ENCODE measurements at places on chromosomes 1 and 21.

DNA sequence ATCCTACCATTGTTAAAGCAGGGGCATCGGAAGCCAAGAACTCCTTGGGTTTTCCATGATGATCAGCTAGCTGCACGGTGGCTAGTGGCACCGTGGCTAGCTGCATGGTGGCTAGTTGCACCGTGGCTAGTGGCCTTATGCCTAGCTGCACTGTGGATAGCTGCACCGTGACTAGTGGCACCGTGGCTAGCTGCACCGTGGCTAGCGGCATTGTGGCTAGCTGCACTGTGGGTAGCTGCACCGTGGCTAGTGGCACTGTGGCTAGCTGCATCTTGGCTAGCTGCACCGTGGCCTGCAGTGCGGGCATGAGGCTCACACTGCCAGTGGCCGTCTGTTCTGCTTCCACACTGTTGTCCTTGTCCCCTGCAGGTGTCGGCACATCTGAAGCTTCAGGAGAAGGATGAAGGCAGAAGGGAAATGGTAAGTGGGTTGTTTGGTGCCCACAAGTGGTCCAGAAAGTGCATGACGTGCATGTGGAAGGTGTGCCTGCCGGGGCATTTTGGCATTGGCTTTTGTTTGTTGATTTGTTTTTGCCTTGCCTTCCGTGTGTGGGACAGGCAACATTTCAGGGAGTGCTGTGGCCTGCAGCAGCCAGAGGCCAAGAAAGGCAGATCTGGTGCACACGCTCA is 38.6 kb downstream of the TFF3 start:
- DNase-seq, result no peak

DNA sequence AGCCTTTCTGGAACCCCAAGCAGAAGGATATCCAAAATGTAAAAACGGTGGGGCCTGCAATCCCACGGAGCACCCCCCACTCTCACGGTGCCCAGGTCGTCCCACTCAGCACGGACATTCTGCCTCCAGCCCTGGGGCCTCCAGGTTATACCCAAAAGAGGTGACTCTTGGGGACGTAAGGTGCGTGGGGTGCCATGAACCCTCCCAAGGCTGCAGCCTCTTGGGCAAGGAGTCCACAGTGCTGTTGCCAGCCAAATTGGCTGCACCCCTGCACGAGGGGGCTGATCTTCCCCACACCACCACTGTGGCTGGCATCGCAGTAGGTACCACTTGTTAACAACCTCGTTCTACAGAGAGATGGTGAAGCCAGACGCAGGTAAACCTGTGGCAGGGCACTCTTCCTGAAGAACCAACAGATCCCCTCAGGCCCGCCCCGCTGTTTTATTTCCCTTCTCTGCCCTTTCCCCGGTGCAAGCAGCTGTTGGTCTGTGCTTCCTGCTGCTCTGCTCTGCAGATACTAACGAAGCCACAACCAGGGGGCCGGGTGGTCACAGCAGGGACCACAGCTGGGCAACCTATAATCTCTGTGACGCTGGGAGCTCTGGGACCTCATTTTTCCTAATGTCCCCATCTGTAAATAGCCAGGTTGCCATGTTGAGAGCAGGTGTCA is 8.7 kb downstream of the TFF3 start:
- peak; percentile 90 for DNase-seq

- no peak for DNase-seq
These were observed 447.3 kb downstream of the AGBL4 start for GRCh38 chr1:49576327-49576901.

GRCh38 chr1:106798991-106799390 is 257.5 kb upstream of the PRMT6 start:
- DNase-seq, result no peak

GRCh38 chr1:208919371-208919770 is 664.1 kb upstream of the CAMK1G start:
- DNase-seq, result no peak

DNA sequence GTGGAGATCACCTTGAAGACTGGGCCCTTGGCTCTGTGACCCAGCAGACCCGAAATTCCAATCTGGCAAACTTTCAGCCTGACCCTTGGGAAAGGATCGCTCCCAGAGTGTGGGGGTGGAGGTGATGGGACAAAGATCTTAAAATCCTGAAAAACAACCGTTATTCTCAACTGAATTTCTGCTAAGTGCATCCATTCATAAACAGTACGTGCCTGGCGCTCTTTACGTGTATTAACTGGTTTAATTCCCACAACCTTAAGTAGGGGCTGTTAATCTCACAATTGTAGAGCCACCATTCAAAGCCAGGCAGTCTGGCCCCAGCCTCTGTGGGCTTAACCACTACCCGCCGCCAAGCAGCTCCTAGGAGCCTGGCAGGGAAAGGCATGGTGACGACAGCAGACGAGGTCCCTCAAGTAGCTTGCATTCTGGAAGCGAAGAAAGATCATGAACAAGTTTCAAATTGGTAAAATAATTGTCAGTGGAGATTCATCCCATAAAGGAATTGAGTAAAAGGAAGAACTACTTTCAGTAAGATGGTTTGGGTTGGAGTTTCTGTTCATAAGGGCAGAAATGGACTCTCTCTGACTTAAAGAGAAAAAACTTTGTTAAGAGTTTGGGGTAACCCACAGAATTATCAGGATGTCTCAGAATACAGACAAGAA is 11.4 kb upstream of the RGS16 start:
- no peak for DNase-seq

GRCh38 chr21:28160378-28160777 is 832.3 kb downstream of the LTN1 start:
- no peak for DNase-seq

GRCh38 chr1:223843934-223844786 is 1.6 kb downstream of the TP53BP2 start:
- DNase-seq, result no peak

- no peak for DNase-seq
These were observed 179.6 kb downstream of the RUNX1 start for GRCh38 chr21:34869545-34869944.

- no peak for DNase-seq
These were observed 35.7 kb downstream of the PTGFR start for GRCh38 chr1:78526496-78526895.

GRCh38 chr1:183655562-183656075 is 2.5 kb upstream of the APOBEC4 start:
- peak; percentile 84 for DNase-seq

GRCh38 chr21:43590194-43590593 is 69.1 kb downstream of the HSF2BP start:
- no peak for DNase-seq

DNA sequence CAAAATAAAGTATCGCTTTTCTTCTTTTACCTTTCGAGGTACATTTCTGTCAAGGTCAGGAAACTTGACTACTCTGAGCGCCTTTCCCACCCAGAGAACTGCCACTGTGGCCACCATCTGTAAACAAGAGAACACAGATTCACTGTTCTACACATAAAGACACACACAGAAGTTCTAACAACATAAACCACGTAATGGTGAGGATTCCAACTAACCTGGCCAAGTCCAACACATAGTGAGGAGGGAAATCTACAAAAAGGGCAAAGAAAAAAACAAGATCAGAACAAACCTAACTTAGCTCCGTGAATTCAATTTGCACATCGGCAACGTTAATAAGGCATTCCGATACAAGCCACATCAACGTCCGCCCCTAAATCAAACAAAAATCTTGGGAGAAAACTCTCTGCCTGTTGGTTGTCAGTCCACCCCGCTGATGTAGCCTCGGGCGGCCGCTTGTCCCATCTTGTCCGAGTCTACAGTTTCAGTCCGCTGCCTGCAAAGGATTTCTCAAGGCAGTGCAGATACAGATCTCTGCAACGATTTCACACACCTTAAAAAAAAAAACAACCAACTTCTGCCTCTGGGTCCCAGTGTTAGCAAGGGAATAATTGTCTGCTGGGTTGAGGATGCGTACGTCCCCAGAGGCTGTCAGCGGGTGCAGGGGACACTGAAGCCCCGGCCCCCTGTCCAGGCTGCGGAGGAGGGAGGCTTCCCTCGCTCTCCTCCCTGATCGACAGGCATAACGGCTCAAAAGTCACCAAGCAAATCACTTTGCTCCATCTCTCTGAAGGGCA is 1.0 kb downstream of the SLC35D1 start:
- no peak for DNase-seq

- DNase-seq, result no peak
These were observed 2.2 kb upstream of the C1QC start for GRCh38 chr1:22641247-22641646.

- DNase-seq, result no peak
These were observed 909 bp upstream of the APP start for GRCh38 chr21:26171258-26172100.

- DNase-seq, result no peak
These were observed 586.9 kb downstream of the AGBL4 start for GRCh38 chr1:49436865-49437264.

DNA sequence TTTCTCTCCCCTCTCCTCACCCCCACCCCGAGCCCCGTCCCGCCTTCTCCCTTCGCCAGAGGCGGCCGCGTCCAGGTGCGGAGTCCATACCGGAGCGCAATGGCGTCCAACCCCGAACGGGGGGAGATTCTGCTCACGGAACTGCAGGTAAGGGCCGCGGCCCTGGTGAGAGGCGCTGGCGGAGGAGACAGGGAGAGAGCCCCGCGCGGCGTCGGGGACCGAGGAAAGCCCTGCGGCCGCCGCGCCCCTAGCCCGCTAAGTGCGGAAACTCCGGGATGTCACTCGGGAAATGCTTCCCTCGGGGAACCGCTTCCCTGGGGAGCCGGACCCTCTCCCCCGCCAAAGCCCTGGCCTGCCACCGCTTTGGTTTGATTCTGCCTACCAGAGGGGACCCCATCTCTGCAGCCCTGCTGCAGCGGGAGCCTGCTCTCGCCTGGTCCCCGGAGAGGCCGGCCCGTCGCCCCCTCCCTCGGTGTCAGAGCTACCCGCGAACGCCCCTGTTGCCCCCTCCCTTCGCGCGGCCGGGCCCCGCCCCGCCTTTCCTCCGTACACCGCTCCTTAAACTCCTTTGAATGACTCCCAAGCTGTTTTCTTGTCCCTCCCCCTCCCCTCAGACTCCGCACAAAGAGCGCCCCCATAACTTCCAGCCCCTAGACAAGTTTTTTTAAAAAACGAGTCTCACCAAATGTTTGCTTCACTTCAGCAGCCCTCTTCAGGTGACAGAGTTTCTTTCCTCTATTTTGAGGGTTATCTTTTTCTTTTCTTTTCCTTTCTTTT is 597 bp downstream of the PKN2 start:
- peak; percentile 42 for DNase-seq

DNA sequence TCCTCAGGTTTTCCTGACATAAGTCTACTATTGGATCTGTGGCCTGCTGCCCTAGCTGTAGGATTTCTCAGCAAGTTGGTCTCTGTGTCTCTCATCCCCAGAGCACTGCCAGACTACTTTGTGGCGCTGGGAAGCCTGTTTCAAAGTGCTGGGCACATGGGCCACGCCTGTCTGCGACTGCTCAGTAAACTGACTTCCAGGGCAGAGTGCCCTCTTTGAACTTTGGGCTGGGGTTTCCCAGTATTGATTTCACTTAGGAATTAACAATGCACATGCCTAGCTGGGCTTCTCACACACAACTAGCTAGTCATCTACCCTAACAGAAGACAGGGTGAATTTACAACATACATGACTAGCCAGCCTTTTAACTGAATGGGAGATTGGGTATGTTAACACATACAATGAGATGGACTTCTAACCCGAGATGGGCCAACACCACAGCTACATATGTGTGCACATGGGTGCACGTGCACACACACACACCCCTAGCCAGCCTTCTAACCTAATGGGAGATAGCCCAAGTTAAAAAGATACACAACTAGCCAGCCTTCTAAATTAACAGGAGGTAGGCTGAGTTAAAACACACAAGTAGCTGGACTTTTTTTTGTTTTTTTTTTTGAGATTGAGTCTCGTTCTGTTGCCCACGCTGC is 6.9 kb upstream of the TRIM17 start:
- no peak for DNase-seq

DNA sequence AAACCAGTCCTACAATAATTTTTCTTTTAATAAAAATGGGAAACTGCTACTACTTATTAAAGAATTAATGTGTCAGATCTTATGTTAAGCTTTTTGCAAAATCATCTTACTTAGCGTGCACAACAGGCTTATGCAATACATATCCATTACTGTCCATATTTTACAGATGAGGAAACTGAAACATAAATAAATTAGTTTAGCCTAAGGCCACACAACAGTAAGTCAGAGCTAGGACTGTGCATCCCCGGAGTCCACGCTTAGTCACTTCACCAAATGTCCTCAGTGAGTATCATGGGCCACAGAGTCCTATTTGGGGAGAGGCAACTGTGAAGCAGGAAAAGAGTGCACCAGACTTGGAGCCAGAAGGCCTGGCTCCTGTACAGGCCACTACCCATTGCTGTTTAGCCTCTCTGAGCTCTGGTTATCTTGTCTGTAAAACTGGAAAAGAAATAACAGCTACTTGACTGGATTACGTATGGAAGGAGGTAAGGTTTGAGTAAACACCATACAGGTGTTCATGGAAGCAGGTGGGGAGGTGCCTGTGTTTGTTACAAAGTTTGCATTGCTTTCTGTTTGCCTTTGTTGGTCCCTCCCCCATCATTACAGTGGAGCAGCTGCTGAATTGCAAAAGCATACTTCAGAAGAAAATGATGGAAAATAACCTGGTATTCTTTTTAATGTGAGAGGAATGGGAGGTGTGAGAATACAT is 192.8 kb downstream of the FCRL5 start:
- peak; percentile 92 for DNase-seq

DNA sequence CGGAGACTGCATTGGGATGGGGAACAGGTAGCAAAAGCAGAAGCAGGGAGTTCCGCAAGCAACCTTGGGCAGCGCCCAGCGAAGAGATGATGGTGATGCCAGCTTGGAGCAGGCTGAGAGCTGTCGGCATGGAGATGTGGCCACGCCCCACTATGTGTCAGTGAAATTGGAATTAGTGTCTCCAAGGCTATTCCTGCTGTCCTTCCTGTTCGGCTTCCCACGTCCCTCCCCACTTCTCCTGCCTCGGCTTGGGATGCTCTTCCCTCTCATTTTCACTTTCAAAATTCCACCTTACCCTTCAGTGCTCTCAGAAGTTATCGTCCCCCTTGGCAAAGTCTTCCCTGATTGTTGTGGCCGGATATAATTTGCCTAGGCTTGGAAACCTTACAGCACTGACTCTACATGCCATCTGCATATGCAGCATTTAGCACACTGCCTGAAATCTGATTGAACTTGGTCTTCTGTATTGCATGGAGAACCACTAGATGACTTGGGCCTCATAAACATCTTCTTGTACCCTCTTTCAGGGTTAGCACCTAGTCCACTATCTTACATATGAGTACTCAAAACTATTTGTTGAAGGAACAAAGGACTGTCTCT is 270.7 kb upstream of the RUNX1 start:
- DNase-seq, result no peak

GRCh38 chr1:210937846-210938245 is 196.1 kb downstream of the KCNH1 start:
- DNase-seq, result no peak

- no peak for DNase-seq
These were observed 76.2 kb downstream of the DISC1 start for GRCh38 chr1:231702804-231703203.

DNA sequence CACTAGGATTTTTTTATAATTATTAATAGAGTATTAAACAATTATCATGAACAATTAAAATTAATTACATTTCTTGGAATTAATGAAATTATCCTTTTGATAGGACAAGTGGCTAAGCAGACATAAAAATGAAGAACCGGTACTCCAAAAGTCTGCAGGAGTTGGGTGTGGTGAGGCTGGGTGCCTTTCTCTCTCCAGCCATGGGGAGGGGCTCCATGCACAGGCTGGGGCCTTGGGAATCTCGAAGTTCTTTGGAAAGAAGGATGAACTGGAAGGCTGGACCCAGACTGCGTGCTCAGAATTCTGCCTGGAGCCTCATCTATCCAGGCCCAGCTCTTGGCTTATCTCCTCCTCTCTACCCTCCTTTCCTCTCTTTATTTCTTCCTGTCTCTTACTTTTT is 94.1 kb downstream of the ACTL8 start:
- DNase-seq, result no peak

Measured in NCI-H2081 (cell line).